ENCODE measurements at places on chromosomes 3 and 15. TPM values are rescaled to one million over a fixed set of nuclear protein-coding genes. Genes with fewer than 3 reads are reported as not detected.

The LMOD3 gene
- polyA plus RNA-seq = not detected

The RRP9 gene
- polyA plus RNA-seq = 10.4 TPM

The SORD gene
- polyA plus RNA-seq = 21.7 TPM

The DZIP1L gene
- polyA plus RNA-seq = 1.1 TPM

The CHL1 gene
- not detected for polyA plus RNA-seq

The OIP5 gene
- 0.05 TPM for polyA plus RNA-seq

The TYRO3 gene
- polyA plus RNA-seq = 0.12 TPM

The VPS18 gene
- 21.8 TPM for polyA plus RNA-seq

The AGBL1 gene
- not detected for polyA plus RNA-seq

The EPHA3 gene
- polyA plus RNA-seq = not detected

The NDN gene
- 4.3 TPM for polyA plus RNA-seq

The RAB6B gene
- 0.46 TPM for polyA plus RNA-seq

The GOLGA8Q gene
- polyA plus RNA-seq = not detected

Measured in CD14-positive monocyte (primary cell).